Progenitor cell of endocrine pancreas (in vitro differentiated cells): ENCODE measurements at places on chromosomes 5 and 9. TPM values are rescaled to one million over a fixed set of nuclear protein-coding genes. Genes with fewer than 3 reads are reported as not detected.

GRCh38 chr5:40481241-40481640 lies 198.5 kb upstream of the PTGER4 start:
- DNase-seq, result no peak

GRCh38 chr9:78902051-78902450 lies 605.1 kb downstream of the PSAT1 start:
- DNase-seq, result no peak

- no peak for DNase-seq
Measured at GRCh38 chr5:56359809-56360685, 126.9 kb upstream of the ANKRD55 start.

GRCh38 chr5:115671939-115672338 lies 46.1 kb upstream of the TMED7 start:
- DNase-seq, result no peak

- DNase-seq, result no peak
Measured at GRCh38 chr5:1035421-1036405, 27.1 kb downstream of the NKD2 start.

DNA sequence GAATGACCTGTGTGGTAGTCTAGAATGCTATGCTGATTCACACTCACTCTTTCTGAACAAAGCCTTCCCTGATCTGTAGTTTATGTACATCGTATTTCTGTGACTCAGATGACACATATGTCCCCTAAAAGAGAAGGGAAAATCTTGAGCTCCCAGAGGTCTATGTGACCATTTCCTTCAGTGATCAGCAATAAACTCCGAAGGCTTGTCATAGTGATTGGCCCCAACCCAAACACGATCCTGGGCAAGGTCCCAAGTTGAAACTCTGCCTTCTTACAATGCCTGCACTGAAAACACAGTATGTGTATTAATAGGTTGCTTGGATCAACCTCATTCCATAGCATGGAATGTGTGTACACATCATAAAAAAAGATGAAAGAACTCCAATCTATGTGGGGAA lies 685.8 kb downstream of the MAT2B start:
- DNase-seq, result no peak

The WNT8A gene
- total RNA-seq, result not detected in 2 replicates
